ENCODE measurements at places on chromosomes 4 and X.

DNA sequence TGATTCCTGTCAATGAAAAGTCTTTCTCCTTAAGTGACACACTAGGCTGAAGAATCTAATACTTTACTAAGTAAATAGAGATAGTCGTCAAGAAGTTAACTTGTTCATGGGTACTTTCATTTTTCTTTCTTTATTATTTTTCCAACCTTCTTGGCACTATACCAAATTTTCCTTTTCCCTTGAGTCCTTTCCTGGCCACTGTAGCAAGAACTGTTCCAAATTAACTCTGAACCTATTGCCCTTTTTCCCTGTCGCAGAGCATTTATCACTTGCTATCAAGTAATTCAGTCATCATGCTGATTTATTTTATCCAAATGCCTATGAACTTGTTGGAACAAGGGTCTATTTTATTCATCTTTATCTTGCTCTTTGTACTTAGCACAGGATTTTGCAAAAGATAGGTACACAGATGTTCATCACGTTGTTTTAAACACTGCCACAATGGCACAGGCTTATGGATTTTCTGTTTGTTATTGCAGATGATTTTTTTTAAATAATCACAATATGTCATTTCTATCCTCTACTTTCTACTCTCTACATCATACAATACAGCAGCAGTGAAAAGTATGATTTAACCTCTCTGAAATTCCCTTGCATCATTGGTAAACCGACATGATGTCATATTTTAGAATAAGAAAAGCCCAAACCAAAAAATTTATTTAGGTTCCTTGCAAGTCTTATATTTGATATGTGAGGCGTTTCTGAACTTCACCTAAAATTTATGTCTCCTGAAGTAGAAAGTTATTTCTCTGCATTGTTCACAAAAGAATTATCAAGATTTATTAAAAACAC, 2352.3 kb downstream of the PCDH7 start:
- no peak overlapping the region for H3K27ac ChIP-seq
- no peak for DNase-seq
- H3K4me1 ChIP-seq: no peaks in the 10 kb centered on the region
- H3K4me3 ChIP-seq: no peak overlapping the region

DNA sequence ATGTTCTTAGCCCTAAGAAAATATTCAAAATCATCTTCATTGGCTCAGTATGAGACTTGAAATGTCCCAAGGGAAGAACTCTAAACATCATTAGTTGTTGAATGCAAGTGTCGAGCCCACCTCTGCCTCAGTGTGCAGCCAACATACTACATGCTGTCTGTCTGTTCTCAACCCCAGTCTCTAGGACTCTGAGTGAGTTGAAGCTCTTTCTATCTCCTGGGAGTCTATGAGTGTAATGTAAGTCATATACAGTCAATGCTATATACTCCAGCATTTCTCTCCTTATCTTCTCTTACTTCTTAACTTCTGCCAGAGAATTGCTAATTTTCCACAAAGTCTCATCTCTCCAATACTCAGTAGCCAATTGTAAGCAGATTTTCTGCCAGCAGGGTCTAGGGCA, 61.3 kb downstream of the SPATA18 start:
- no peak overlapping the region for H3K27ac ChIP-seq
- H3K27me3 ChIP-seq: no peaks in the 10 kb centered on the region
- H3K36me3 ChIP-seq: no peaks in the 10 kb centered on the region
- H3K4me3 ChIP-seq: no peak overlapping the region
- no peak for DNase-seq

- H3K27ac ChIP-seq: no peak overlapping the region
- DNase-seq: no peak
- peaks cover 7% of the 10 kb centered on the region for H3K36me3 ChIP-seq
- no peaks in the 10 kb centered on the region for H3K27me3 ChIP-seq
Measured at GRCh38 chr4:53173576-53173975, 192.3 kb downstream of the SCFD2 start.

DNA sequence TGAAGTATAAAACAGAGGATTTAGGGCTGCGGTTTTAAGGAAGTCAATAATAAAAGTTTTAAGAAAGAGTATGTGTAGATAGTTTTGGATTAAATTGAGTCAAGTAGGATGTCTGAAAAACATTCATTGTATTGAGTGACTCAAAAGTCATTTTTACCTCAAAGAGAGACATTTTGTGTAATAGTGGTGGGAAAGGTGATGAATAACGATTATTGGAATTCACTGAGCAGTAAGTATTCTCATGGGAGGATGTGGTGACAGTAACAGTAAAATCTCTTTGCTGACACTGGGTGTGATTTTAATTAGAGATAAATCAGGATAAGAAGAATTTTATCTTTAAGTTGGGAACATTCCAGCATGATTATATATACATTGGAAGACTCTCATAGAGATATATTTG, 233.6 kb downstream of the PDHA2 start:
- H3K4me1 ChIP-seq: no peaks in the 10 kb centered on the region
- H3K4me3 ChIP-seq: no peak overlapping the region
- no peaks in the 10 kb centered on the region for H3K36me3 ChIP-seq
- no peak for DNase-seq
- H3K27me3 ChIP-seq: no peaks in the 10 kb centered on the region

DNA sequence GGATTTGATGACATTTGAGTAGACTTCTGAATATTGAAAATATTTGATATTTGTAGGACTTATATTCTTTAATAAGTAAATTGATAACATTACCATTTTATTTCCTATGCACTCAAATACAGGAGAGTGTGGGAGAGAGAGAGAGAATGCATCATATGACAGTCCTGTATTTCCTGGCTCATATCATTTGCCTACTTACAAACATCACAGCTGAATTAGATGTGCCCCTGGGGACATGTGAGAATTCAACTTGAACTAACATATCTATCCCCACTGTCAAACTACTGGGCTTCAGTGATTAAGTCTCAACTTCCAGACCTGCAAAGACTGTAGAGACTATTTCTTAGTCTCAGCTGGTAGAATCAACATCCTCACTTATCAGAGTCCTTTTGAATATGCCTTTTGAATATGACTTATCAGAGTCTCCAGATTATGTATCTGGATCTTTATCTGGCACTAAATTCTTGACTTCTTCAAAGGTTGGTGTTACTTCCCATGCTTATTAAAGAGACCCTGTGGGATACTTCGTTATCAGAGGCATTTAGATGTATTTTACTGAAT, 75.5 kb downstream of the PABPC4L start:
- no peaks in the 10 kb centered on the region for H3K36me3 ChIP-seq
- no peaks in the 10 kb centered on the region for H3K27me3 ChIP-seq
- H3K4me3 ChIP-seq: no peak overlapping the region
- no peak overlapping the region for H3K27ac ChIP-seq

- H3K4me1 ChIP-seq: no peaks in the 10 kb centered on the region
- no peak overlapping the region for H3K4me3 ChIP-seq
- no peak for DNase-seq
- H3K27ac ChIP-seq: no peak overlapping the region
Measured at GRCh38 chr4:14165222-14165920, 537.8 kb upstream of the BOD1L1 start.

- no peak overlapping the region for H3K27ac ChIP-seq
- no peak for DNase-seq
- H3K36me3 ChIP-seq: no peaks in the 10 kb centered on the region
- no peaks in the 10 kb centered on the region for H3K4me1 ChIP-seq
- no peak overlapping the region for H3K4me3 ChIP-seq
- H3K27me3 ChIP-seq: peaks cover 15% of the 10 kb centered on the region
Measured at GRCh38 chr4:153038623-153039311, 102.6 kb downstream of the FHDC1 start.
